ENCODE measurements at places on chromosomes 1 and 21.

- no peak for DNase-seq
Observed at GRCh38 chr21:34648739-34649297, 20.0 kb upstream of the CLIC6 start.

GRCh38 chr1:113519556-113519955, 129.2 kb downstream of the MAGI3 start:
- no peak for DNase-seq

GRCh38 chr1:218408135-218408534, 63.0 kb downstream of the TGFB2 start:
- no peak for DNase-seq

GRCh38 chr1:236948381-236948780, 55.9 kb downstream of the MT1HL1 start:
- peak; percentile 72 for DNase-seq

GRCh38 chr1:61184040-61184713, 101.8 kb downstream of the NFIA start:
- peak; percentile 97 for DNase-seq

GRCh38 chr1:9044236-9044635, 18.0 kb upstream of the SLC2A7 start:
- no peak for DNase-seq

DNA sequence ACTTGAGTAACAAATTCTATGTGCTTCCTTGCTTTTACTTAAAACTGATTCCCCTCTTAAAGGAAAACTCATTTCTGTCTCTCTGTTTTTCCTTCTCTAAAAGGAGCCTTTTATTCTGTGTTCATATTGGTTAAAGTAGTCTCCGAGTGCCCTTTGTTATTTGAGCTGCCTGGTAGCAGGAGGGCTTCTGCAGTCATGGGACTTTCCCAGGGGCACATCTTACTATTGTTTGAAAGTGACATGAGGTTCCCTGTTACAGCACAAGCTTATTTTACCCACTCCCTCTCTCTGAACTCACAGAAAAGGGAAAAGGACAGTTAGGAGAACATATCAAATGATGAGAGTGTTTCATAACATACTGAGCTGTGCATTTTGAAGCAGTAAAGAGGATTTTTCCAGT, 58.1 kb upstream of the ANGPTL1 start:
- peak; percentile 77 for DNase-seq

GRCh38 chr1:223774134-223774814, 61.9 kb downstream of the CAPN2 start:
- DNase-seq = no peak

DNA sequence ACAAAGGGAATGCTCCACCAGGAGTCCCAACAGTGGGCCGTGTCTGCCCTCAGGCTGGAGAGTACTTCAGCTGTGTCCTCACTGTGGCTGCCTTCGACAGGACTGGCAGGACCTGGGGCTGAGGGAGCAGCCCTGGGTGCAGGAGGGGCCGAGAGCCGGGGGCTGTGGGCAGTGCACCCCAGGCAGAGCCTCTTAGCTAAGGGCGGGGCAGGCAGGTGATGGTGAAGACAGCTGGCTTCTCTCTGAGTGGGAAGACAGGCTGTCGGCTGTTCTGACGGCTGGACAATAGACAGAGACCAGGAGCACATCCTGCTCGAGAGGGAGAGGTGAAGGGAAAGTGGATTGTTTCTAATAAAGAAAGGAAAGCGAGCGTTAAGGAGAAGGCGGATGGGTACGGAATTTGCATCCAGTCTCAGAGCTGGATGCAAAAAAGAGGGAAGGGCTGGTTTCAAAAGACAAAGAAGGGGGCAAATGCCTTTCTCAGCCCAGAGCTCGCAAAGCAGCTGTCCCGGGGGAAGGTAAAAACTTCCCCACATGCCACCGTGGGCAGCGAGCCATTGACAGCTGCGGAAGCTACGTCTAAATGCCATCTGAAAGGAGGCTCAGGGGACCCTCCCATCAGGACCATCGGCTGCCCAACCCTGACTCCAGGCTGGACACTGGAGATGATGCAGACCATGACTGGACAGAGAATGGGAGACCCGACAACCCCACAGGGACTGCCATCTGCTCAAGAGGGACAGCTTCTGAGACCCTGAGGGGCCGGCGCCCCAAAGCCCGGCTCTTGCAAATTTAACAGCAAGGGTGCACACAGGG, 92.0 kb downstream of the STUM start:
- DNase-seq = no peak

DNA sequence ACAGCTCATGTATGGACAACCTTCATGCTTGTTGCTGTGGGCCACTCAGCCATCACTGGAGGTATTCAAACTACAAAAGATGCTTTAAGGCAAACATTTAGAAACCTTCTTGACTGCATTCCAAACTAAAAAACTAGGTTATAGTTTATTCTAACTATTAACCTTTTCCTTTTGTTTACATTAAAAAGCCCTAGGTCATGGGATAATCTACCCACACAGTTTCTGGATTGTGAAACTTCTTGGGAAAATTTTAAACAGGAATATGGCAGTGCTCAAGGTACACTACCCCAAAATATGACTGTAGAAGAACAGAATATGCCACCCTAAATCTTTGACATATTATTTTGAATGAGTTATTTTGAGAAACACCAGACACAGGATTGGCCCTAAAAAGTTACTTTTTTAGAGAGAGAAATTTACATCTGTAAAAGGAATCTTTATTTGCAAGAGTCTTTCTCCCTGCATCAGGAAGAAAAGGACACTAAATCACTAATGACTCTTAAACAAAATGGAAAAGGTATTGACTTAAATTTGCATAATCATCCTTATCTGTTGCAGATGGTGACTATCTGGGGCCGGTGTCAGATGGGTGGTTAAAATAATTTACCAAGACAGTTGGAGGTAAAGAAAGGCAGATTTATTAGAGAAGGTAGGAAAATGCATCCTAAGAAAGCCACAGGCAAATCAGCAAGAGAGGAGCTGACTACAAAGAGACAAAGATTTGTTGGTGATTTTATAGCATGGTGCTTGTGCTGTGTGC, 25.1 kb upstream of the NUF2 start:
- DNase-seq = no peak

- no peak for DNase-seq
Observed at GRCh38 chr1:175871647-175872046, 128.3 kb upstream of the TNR start.

- DNase-seq = no peak
Observed at GRCh38 chr1:224116131-224116530, 2.2 kb downstream of the FBXO28 start.

GRCh38 chr1:155080312-155081228, 1.9 kb downstream of the EFNA3 start:
- no peak for DNase-seq

DNA sequence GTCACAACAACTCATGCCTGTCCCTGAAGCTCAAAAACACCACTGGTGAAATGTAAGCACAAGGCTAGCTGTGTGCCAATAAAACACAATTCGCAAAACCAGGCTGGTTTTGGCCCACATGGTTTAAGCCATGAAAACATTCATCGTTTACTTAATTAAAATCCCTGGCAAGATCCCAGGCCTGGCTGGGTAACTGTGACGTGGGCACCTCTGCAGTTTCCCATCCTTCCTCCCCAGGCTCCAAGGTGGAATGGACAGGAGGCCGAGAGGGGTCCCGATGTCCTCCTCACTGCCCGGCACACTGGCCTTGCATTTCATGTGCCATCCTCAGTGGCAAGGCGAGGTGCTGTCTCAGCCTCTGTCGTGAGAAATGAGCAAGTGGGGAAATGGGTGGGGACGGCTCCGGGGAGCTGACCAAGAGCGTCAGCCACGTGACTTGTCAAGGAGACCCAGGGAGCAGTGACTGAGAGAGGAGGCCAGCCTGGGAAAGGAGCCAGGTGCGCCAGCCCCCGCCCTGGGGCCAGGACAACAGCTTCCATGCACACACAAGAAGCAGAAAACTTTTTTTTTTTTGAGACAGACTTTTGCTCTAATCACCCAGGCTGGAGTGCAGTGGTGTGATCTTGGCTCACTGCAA, 153.1 kb upstream of the RAB4A start:
- peak; percentile 95 for DNase-seq

- DNase-seq = no peak
Observed at GRCh38 chr1:173301507-173301906, 94.4 kb upstream of the TNFSF4 start.

GRCh38 chr1:223504741-223505140, 111.5 kb downstream of the CCDC185 start:
- DNase-seq = no peak

GRCh38 chr1:78419309-78419708, 71.5 kb upstream of the PTGFR start:
- no peak for DNase-seq

DNA sequence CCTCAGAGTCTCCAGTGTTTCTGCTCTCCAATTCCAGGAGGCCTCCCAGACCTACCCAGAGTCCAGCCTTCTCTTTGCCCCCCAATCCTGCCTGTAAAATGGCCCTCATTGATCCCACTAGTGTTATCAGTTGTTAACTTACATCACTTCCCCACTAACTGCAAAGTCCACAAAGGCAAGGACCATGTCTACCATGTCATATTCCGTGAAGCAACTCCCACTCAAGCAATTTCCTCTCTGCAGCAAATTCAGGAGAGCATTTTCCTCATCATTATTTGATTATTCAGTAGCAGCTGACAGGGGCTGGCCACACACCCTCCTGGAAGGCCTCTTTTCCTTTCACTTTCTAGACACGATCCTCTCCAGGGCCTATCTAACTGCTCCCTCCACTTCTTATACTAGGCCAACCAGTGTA, 153.5 kb downstream of the RERE start:
- no peak for DNase-seq

GRCh38 chr1:55334160-55334559, 119.0 kb upstream of the USP24 start:
- no peak for DNase-seq

DNA sequence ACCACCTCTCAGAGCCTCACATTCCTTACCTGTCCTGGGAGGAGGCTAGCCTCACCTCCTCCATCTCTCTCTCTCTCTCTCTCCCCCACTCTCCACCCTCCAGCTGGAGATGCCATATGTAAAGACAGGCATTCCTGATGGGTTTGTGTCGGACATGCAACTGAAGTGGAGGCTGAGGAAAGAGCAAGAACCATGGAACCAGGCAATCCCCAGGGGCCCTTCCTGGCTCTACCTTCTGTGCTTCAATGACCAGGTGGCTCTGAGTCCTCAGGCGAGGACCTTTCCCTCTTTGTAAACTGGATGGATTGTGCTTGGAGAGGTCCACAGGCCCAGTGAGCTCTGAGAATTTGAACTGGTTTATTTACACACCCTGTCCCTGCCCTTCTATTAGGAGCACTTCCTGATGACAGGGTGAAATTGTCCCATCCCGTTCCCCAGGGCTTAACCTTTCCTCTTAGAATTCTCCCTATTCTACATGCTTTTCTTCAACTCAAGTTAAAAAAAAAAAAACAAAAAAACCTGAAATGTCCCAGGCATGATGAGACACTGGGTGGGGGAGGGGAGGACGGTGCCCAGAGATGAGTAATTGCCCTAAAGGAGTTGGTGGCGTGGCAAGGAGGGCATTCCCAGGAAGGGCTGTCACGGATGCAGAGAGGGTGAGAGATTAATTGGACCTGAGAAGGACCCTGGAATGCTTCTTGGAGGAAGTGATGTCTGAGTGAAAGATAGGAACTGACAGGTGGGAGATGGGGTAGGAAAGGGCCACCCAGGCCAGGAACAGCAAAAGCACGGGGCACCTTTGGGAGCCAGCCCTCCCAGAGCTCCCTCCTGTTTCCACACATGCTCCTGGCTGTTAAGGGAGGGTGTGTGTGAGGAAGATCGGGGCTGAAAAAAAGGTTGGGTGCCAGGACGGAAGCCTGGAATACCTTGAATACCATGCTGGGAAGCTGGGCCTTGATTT, 50.2 kb upstream of the WASF2 start:
- no peak for DNase-seq

DNA sequence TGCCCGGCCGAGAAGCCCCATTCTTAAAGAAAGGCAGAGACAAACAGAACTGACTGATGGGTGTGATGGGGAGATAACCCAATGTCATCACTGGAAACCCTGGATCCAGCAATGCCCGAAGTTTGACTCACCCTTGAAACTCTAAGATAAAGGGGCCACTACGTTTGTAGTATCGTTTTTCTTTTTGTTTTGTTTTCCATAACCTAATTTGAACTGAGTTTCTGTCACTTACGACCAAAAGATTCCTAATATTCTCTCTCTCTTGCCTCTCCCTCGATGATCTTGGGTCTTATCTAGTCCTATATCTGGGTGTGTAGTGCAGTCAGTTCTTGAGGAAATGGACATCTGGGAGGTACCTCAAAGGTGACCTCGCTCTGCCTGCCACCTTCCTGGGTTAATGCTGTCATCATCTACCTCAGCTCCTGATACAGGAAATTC, 57.8 kb upstream of the ID3 start:
- DNase-seq = no peak

DNA sequence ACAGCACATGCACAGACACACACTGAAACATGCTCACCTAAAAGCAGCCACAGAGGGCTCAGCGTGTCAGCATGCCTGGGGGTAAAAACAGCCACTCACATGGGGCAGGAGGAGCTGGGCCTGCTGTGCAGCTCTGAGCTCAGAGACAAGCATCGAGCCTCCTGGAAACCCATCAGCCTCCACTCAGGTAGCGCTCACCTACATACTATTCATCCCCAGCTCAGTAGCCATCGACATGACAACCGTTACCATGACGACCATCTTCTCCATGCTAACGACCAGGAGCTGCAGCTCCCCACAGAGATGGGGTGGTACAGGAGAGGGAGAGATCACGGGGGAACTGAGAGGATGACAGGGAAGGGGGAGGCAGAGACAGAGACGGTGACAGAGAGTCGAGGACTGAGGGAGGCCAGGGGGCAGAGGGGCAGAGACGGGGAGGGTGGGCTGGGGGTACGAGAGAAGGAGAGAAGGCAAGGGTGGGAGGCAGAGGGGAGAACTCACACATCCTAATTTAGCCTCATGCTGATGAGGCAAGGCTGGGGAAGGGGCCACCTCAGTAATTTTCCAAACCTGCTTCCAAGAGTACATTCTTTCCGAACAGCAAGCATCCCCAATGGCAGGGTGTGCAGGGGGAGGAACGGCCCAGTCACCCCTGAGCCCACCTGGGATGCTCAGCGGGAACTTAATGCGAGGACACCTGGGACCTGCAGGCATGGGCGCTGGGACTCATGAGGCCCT, 28.4 kb downstream of the SDC3 start:
- DNase-seq = no peak

GRCh38 chr21:17491716-17492414, 21.0 kb upstream of the CXADR start:
- DNase-seq = no peak

- no peak for DNase-seq
Observed at GRCh38 chr1:183185941-183186490, at the start of gene LAMC2. Gene LAMC2 (plus strand): TSS chr1:183186264. CDS start chr1:183186353, 89 bp downstream.

GRCh38 chr1:159838715-159839114, 12.0 kb downstream of the SLAMF8 start:
- no peak for DNase-seq

Data from esophagus muscularis mucosa (tissue), 4 donors.